ENCODE measurements at places on chromosomes 4 and X.

GRCh38 chr4:136898590-136899248, 633.6 kb downstream of the PCDH18 start:
- no peak for DNase-seq

DNA sequence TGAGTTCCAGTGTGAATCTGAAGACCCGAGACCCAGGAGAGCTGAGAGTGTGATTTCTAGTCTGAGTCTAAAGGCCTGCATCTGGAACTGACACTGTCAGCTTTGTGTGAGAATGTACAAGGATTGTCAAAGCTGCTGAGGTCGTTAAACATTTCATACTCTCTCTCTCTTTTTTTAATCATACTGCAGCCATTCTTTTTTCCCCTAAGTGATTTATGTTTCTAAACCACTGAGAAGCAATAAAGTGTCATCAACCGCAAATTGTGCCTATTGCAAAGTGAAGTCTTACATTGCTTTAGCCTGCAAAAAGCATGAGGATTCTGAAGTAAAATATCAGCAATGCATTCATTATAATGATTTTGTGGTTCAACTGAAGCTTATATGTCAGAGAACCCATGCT, 106.0 kb downstream of the ASMT start:
- no peak for DNase-seq

DNA sequence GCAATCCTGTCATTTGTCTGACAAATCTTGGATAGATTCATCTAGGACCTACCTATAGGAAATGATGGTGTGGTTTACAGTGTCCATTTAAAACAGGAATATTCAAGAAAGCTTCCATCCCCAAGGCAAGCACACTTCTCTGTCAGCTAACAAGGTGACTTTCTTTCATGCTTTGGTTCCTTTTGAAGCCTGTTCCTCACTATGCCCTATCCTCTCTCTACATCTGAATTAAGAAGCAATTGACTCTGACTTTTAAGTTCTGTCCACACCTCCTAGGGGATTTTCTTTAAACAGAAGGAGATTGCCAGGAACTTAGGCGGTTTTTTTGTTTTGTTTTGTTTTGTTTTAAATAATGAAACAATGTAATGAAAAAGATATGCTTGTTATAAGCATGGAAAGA, 1181.4 kb upstream of the TENM3 start:
- DNase-seq = no peak

DNA sequence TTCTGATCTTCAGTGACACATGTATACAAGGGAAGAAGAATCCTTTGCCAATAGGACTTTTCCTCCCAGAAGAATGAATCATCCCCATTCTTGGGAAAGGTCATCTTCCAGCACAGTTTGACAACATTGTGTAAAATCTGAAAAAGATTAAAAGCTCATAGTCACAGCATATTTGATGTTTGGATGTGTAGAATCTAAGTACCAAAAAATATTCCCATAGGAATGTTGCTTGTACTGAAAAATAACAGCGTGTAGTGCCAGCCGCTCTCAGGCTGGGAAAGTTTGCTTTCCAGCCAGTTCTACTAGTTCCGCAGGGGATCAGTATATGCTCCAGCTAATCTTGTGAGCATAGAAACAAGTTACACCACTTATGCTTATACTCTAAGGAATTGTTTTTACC, 74.7 kb upstream of the IL13RA1 start:
- no peak for DNase-seq

- DNase-seq = no peak
Measured at GRCh38 chr4:1451752-1452122, 45.5 kb upstream of the NKX1-1 start.

- DNase-seq = no peak
Measured at GRCh38 chrX:110384490-110384889, 25.8 kb downstream of the RTL9 start.

DNA sequence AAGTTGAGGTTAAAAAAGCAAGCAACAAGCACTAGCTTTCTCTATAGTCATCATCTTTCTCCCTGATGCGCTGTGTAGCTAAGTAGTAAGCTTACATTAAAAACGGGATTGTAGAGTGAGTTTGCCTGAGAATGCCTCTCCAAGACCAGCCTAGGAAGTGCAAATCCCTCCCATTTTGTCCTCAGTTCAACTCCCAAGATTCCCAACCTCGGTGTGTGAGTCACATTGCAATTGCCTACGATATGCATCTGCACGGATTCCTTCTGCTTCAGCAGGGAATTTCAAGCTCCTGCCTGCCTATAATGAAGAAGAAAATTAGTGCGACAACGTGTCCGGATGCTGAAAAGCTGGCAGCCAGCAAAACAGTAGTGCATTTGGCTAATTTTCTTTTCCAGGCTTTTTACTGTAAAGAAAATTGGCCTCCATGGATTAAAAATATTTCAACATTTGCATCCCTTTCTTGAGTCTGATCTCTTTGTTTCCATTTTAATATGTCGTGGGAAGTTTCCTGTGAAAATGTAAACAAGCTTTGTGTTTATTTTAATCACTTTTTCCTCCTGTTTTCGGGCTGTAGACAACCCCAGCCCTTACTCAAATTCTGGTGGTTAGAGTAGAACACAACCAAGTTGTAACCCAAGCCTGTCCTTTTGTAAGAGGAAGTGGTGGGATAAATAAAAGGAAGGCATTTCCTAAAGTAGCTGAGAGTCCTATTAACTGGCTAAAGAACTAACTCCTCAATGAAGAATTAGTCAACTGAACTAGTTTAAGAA, 58.4 kb upstream of the TET2 start:
- no peak for DNase-seq

GRCh38 chr4:3290889-3291321, 1.9 kb upstream of the RGS12 start:
- DNase-seq = no peak

DNA sequence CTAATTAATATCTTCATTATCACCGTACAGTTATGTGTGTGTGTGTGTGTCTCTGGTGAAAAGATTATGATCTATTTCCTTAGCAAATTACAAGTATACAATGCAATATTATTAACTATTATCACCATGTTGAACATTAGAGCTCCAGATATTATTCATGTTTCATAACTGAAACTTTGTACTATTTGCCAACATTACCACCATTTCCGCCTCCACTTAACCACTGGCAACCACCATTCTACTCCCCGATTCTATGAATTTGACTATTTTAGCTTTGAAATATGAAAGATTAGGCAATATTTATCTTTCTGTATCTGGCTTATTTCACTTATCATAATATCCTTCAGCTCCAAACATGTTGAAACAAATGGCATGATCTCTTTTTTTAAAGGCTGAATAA, 717.9 kb downstream of the ARAP2 start:
- no peak for DNase-seq
